Mammary epithelial cell (primary cell): ENCODE measurements at places on chromosomes 2 and 18. TPM values are rescaled to one million over a fixed set of nuclear protein-coding genes. Genes with fewer than 3 reads are reported as not detected.

Gene CNDP1
- under 0.01 TPM for total RNA-seq

Gene POMC
- total RNA-seq: 0.83 TPM

Gene RAD51AP2
- total RNA-seq: 0.17 TPM

Gene PDCL3
- 20.8 TPM for total RNA-seq

Gene ATP9B
- total RNA-seq: 17.5 and 21.7 TPM in 2 replicates

Gene DAW1
- total RNA-seq: not detected in 2 replicates

Gene CACNB4
- 0.17 TPM for total RNA-seq

Gene LRRTM1
- total RNA-seq: not detected

Gene ZNF385B
- 1.2 TPM for total RNA-seq

Gene SH2D6
- total RNA-seq: not detected

Gene GKN1
- total RNA-seq: 0.43 TPM in 1 of 2 replicates, not detected in the other

Gene ANKZF1
- 29.2 TPM for total RNA-seq

Gene TYW5
- total RNA-seq: 11.0 TPM

Gene USP40
- total RNA-seq: 36.0 TPM

Gene ANAPC1
- total RNA-seq: 50.3 TPM

Gene GPR17
- not detected for total RNA-seq

Gene RAB6C
- total RNA-seq: not detected in 2 replicates

Gene RRM2
- total RNA-seq: 4.0 TPM

Gene EFHD1
- total RNA-seq: 2.0 TPM

Gene YES1
- total RNA-seq: 126 TPM

Gene SULT1C4
- total RNA-seq: not detected in 2 replicates

Gene SLC4A5
- 0.56 and 2.4 TPM in 2 replicates for total RNA-seq
